ENCODE measurements at places on chromosomes 3 and 15. TPM values are rescaled to one million over a fixed set of nuclear protein-coding genes. Genes with fewer than 3 reads are reported as not detected.

Gene SERINC4
- total RNA-seq, result not detected

Gene NANOGP8
- total RNA-seq, result not detected

Gene OR5H2
- not detected for total RNA-seq

Gene ARGFX
- not detected for total RNA-seq

Gene TEX55
- not detected for total RNA-seq

Gene PCOLCE2
- total RNA-seq, result 14.6 TPM

Gene SCN5A
- 0.69 TPM for total RNA-seq

Gene PSTPIP1
- total RNA-seq, result 0.46 TPM

Gene FANCD2OS
- total RNA-seq, result not detected

Gene CPLX3
- not detected for total RNA-seq

Gene CLDN11
- 1.9 TPM for total RNA-seq

Gene PXK
- 14.2 TPM for total RNA-seq

Gene KCNMB3
- total RNA-seq, result 5.8 TPM

Gene NOX5
- total RNA-seq, result 0.26 TPM

Gene CD86
- total RNA-seq, result not detected

Gene IL17RD
- 3.5 TPM for total RNA-seq

Gene CPEB1
- total RNA-seq, result 19.5 TPM

Gene ACKR2
- not detected for total RNA-seq
